ENCODE measurements at places on chromosomes 3 and 15.

GRCh38 chr3:183819831-183820230 is 5.5 kb downstream of the MAP6D1 start:
- no peak for DNase-seq

DNA sequence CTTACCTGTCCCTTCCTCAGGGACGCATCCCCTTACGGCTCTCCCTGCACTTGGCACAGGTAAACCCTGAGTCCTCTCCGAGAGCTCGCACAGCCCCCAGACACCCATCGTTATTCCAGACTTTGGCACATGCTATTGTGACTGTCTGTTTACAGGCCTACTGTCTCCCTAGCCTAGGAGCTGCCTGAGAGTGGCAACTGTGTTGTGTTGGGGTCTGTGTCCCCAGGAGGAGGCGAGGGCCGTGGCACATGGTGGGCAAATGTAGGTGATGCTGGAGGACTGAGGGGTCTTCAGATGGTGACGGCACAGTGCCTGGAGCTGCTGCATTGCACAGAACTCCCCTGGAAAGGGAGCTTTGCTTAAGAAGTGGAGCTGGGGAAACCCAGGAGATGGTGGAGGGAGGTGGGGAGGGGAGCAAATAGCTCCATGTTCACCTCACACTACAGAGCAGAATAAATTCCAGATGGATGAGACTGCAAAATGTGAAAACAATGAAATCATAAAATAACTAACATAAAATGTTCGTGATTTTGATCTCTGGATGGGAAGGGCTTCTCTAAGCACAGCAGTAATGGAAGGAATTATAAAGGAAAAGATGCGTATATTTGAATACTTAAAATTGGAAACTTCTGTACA is 96.5 kb downstream of the SMAD6 start:
- no peak for DNase-seq

- peak; percentile 49 for DNase-seq
These were observed 16.9 kb downstream of the SLC24A1 start for GRCh38 chr15:65638681-65639089.

DNA sequence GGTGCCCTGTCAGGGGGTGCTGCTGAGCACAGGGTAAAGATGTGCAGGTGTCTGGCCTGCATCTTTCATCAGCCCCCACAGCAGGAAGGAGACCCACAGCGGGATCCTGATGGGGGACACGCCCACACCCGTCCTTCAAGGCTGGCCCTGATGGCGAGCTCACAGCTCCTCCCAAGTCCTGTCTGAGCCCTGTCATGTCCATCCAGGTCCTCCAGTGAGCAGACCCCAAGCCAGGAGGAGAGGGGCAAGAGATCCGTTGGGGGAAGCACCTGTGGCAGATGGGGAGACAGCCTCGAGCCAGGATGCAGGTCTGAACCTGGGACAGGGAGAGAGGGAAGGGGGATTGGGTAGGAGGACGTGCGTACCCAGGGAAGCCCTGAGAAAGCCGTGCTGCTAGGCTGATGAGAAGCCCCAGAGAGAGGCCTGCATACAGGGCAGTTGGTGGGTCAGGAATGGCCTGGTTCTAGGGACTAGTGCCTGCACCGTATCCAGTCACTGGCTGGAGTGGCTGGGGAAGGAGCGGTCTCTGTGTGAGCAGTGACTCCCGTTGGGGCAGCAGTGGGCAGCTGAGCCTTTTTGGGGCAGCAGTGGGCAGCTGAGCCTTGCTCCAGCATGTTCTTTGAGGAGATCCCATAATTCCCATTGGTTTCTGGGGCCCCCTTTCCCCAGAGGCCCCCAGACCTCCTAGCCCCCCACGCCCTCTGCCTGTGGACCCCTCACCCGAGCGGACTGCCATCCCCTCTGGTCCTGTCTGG is 133.3 kb upstream of the MEF2A start:
- no peak for DNase-seq
